Trophoblast cell (in vitro differentiated cells and primary cell): ENCODE measurements at places on chromosomes 5 and 9.

GRCh38 chr5:160133918-160134304, 14.7 kb upstream of the PWWP2A start:
- DNase-seq, result no peak

GRCh38 chr5:56525113-56525512, 290.2 kb upstream of the MAP3K1 start:
- no peak for DNase-seq

DNA sequence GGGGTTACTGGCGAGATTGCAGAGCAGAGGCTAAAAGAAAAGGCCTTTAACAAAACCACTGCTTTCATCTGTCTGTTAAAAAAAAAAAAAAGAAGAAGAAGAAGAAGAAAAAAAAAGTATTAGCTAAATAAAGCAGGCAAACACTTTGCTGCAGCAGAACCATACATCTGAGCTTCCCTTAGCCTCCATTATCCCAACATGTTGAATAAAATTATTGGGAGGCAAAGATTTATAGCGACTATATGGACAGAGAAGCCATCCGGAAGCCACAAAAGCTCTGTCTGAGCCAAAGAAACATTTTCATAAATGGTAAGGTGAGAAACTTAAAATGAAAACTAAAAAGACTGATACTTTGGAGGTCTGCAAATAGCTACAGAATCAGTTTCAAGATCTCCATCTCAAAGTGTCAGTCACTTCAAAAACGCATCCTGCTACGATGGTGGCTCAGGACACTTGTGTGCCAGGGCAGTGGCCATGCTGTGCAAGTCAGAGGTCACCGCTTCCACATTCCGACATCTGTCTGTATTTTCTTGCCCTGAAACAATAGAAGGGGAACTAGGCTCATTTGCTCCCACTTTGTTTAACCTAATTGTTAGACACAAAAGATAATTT, 9.6 kb downstream of the EFNA5 start:
- DNase-seq, result no peak

- no peak for DNase-seq
Measured at GRCh38 chr9:69429281-69429680, 104.3 kb downstream of the ENTREP1 start.

DNA sequence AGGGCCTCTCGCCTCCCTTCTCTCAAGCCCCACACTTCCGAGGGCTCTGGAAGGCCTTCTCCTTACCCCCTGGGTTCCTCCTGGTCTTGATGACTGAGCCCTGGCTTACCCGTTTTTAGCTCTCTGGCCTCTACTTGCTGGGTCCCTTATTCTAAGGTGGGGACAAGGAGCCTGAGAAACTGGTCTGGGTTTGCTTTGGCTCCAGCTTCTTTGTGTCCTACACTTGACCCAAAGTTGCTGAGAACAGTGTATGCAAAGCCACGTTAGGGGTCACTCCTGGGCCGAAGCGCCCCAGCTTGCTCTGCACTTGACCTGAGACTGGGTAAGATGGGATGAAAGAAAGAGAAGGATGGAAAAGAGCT, 788 bp downstream of the ZNF346 start:
- DNase-seq, result no peak
